ENCODE measurements at places on chromosomes 12 and 14. TPM values are rescaled to one million over a fixed set of nuclear protein-coding genes. Genes with fewer than 3 reads are reported as not detected.

The LAG3 gene
- total RNA-seq: 3.6 TPM

The DACT1 gene
- total RNA-seq: 49.6 TPM

The KCNA5 gene
- not detected for total RNA-seq

The HOXC11 gene
- total RNA-seq: not detected

The GLT1D1 gene
- total RNA-seq: 2.9 TPM

The RDH5 gene
- total RNA-seq: 13.1 TPM

The DTX3 gene
- total RNA-seq: 37.8 TPM

The TAS2R13 gene
- 11.3 TPM for total RNA-seq

The RNASE7 gene
- total RNA-seq: not detected

The PCK2 gene
- total RNA-seq: 19.4 TPM

The MSRB3 gene
- total RNA-seq: 126 TPM

The VRTN gene
- total RNA-seq: 0.21 TPM

GRCh38 chr14:75457648-75458165 is 29.9 kb downstream of the JDP2 start:
- no peak for DNase-seq
- H3K4me1 ChIP-seq: peaks cover 19% of the 10 kb centered on the region
- no peaks in the 10 kb centered on the region for H3K36me3 ChIP-seq
- H3K27me3 ChIP-seq: no peaks in the 10 kb centered on the region
- H3K4me3 ChIP-seq: no peak overlapping the region

GRCh38 chr12:6383572-6384498 is at the start of gene LTBR:
LTBR (plus strand) TSS chr12:6384162; CDS start chr12:6384359, 197 bp downstream.
- H3K36me3 ChIP-seq: no peaks in the 10 kb centered on the region
- H3K4me1 ChIP-seq: no peaks in the 10 kb centered on the region
- peak within 1 kb of the TSS; percentile 97 for H3K27ac ChIP-seq
- DNase-seq: peak; percentile 97
- H3K27me3 ChIP-seq: no peaks in the 10 kb centered on the region
- peak within 1 kb of the TSS; percentile 73 for H3K4me3 ChIP-seq

DNA sequence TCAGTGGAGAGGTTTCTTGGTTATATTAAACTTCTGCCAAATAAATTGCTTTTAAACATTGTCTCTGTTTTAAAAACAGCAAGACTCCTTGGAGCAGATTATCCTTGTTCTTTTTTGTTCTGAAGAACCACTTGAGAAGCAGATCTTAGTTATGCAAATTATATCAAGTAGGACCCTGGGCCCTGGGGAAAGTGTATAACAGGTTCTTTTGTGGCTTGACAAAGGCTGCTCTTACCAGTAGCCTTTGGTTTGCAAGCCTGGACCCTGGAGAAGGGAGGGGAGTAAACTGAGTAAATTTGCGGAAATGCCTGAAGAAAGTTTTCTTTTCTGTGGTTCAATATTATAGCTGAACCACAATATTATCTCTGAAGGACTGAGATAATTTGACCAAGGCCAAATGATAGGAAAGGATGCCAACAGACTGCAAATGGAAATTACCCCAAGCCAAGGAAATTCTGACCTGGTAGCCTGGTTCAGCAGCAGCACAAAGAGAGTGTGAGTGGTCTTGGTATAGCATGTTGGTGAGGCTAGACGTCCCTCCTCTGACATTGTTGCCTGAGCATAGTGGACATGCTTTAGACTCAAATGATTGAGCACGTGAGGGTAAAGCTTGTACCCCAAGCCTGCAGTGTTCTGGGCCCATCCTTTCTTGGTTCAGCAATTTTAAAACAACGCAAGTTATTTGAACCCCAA is 30.4 kb upstream of the SIX1 start:
- no peaks in the 10 kb centered on the region for H3K27me3 ChIP-seq
- no peaks in the 10 kb centered on the region for H3K4me1 ChIP-seq
- H3K4me3 ChIP-seq: no peak overlapping the region
- DNase-seq: no peak
- H3K27ac ChIP-seq: no peak overlapping the region

GRCh38 chr14:81164167-81164774 is 56.5 kb downstream of the GTF2A1 start:
- no peaks in the 10 kb centered on the region for H3K4me1 ChIP-seq
- H3K27ac ChIP-seq: peak overlapping the region; percentile 62

DNA sequence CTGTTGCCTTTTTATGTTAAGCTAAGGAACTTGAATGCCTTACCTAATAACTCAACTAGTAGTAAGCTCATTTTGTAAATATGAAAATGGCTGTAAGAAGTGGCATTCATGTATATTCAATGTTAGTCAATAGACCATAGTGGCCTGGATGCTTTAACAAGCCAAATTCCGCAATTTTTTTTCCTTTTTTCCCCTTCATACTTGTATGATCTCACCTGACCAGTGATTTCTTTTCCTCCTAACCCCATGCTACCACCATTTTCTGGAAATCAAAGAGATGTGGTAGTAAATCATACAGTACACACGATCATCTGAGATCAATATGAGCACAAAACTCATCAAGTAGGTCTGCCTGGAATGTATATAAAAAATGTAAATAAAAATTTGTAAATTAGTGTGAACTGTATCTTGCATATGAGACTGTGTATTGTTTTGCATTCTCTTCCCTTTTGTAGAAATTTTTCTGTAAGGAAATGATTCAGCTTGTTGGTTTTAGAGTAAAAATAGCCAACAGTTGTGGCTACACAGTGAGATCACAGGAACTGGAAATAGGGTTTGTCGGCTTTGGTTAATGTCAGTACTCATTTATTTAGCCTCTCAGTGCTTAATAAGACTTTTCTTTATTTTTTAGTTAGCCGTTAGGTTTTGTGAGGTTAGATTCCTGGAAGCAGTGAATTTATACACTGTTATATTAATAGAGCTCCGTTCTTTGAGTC is 62.5 kb downstream of the ETNK1 start:
- H3K27ac ChIP-seq: no peak overlapping the region
- no peaks in the 10 kb centered on the region for H3K4me1 ChIP-seq
- DNase-seq: no peak
- no peaks in the 10 kb centered on the region for H3K27me3 ChIP-seq
- H3K4me3 ChIP-seq: no peak overlapping the region

GRCh38 chr14:75523771-75524171 is 1.5 kb downstream of the BATF start:
- no peak for DNase-seq
- H3K27me3 ChIP-seq: no peaks in the 10 kb centered on the region

DNA sequence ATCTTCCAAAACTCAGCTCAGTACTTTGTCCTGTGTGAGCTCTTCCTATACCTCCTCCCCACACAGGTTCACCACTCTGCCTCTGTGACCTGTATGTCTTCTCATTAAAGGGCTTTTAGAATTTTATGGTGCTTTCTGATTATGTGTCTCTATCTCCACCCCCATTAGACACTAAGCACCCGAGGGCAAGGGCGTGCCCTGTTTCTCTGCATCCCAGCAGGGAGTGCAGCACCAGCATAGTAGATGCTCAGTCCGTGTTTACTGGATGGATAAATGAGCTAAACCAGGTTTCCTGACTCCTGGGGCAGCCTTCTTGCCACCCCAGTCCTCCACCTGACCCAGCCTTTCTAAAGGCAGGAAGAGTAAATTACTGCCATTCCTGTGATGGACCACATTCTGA is 333.8 kb downstream of the CACNA1C start:
- no peak for DNase-seq
- H3K4me3 ChIP-seq: no peak overlapping the region
- peak overlapping the region; percentile 87 for H3K27ac ChIP-seq
- H3K4me1 ChIP-seq: peaks cover 7% of the 10 kb centered on the region

DNA sequence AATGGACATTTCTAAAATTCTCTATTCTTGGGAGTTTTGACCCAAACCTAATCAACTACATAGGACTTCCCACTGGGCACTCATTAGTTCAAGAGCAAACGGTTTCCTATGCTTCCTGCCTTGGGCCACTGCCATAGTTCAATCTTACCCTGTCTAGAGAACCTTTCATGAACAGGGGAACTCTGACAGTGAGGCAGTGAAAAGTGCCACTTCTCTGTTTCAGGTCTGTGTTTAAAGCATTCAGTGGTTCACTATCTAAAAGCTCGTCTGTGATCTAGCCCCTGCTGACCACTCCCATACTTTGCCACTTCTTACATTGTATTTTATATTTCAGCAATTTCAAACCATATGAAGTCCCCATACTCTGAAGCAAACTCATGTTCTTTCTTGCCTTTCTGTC is 122.7 kb upstream of the IGF1 start:
- H3K27me3 ChIP-seq: no peaks in the 10 kb centered on the region
- H3K27ac ChIP-seq: no peak overlapping the region
- no peaks in the 10 kb centered on the region for H3K36me3 ChIP-seq
- H3K4me3 ChIP-seq: no peak overlapping the region
- H3K4me1 ChIP-seq: no peaks in the 10 kb centered on the region

GRCh38 chr14:35471803-35472202 is 62.2 kb upstream of the INSM2 start:
- H3K4me1 ChIP-seq: no peaks in the 10 kb centered on the region
- no peak for DNase-seq
- H3K4me3 ChIP-seq: no peak overlapping the region

- H3K27me3 ChIP-seq: peaks cover 7% of the 10 kb centered on the region
- no peak overlapping the region for H3K27ac ChIP-seq
- no peaks in the 10 kb centered on the region for H3K36me3 ChIP-seq
- no peaks in the 10 kb centered on the region for H3K4me1 ChIP-seq
- no peak for DNase-seq
These were observed 12.1 kb downstream of the LACRT start for GRCh38 chr12:54622463-54623183.

- no peaks in the 10 kb centered on the region for H3K36me3 ChIP-seq
- H3K4me3 ChIP-seq: no peak overlapping the region
- no peak for DNase-seq
- no peak overlapping the region for H3K27ac ChIP-seq
These were observed 395.7 kb upstream of the PDE3A start for GRCh38 chr12:19972325-19973288.

GRCh38 chr14:56244138-56244789 is 126.1 kb downstream of the PELI2 start:
- no peaks in the 10 kb centered on the region for H3K36me3 ChIP-seq
- no peak for DNase-seq
- no peak overlapping the region for H3K27ac ChIP-seq
- H3K4me1 ChIP-seq: no peaks in the 10 kb centered on the region
- no peaks in the 10 kb centered on the region for H3K27me3 ChIP-seq

- no peak overlapping the region for H3K4me3 ChIP-seq
- no peaks in the 10 kb centered on the region for H3K4me1 ChIP-seq
- DNase-seq: no peak
- H3K27me3 ChIP-seq: no peaks in the 10 kb centered on the region
These were observed 149.8 kb upstream of the SFSWAP start for GRCh38 chr12:131561051-131561450.

DNA sequence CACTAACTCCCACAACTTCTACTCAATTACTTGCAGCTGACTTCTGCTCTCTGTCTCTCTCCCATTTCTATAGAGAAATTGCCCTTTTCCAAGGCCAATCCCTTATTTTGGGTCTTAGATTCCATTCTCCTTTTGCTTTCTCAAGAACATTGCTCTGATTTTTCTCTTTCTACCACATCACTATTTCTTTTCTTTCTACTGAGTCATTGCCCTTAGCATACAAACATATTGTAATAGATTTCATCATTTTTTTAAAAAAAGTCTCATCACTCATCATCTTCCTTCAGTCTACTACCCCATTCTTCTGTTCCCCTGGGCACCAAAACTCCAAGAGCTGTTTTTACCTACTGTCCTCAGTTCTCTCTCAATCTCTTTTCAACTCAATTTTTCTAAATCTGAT is 4.4 kb upstream of the KCNA1 start:
- H3K27me3 ChIP-seq: no peaks in the 10 kb centered on the region
- no peak overlapping the region for H3K4me3 ChIP-seq
- no peaks in the 10 kb centered on the region for H3K36me3 ChIP-seq
- no peak overlapping the region for H3K27ac ChIP-seq
